ENCODE measurements at places on chromosomes 16 and 17.
A peak's percentile ranks its signal among the peaks of the same experiment; 100 is the strongest.

GRCh38 chr17:58279016-58279711 is 1.6 kb downstream of the MPO start:
- no peak for DNase-seq

DNA sequence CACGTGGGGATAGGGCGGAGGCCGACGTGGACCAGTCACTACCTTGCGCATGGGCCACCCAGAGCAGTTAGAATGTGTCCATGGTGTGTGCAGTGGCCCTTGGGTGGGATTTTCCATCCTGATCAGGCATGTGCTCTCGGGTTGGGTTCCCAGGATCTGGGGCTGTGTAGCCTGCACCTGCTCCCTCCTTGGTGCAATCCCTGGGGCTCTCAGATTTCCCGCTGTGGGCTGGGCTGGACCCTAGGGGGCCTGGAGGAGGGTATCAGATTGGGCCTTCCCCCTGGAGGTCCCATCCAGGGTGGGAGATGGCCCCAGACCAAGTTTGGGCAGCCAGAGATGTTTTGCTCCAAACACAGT is 1.3 kb downstream of the SMTNL2 start:
- no peak for DNase-seq

DNA sequence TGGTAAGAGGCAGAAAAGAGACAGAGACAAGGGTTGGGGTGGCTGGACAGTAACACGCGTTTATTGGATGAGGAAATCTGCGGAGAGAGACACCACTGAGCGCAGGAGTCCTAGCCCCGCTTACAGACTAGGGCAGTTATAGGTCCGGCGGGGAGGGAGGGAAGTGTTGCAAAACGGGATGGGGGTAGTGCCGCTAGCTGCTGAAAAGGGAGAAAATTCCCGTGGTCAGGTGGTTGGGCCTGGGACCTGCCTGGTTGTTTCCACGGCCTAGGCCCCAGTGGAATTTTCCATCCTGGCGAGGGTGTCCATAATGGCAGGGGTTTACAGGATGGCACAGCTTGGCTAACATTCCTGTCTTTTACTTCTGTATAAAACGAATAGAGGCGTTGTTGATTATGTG is 5.5 kb upstream of the CPHXL2 start:
- no peak for DNase-seq

DNA sequence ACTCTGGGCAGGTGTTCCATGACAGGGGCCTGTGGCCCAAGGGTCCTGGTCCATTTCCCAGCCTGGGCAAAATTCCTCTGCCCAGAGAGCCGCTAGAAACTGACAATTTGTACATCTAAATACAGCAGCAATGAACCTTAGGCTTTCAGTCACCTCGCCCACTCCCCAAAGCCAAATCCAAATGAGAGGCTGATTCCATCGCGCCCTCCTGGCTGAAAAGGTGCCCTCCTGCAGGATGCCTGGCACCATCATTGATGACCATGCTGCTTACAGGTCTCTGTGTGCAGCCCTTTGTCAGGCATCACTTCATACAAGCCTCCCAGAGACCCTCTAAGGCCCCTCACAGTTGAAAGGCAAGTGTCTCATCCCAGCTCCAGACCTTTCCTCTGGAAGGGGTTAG is 114.7 kb downstream of the C16orf78 start:
- no peak for DNase-seq

DNA sequence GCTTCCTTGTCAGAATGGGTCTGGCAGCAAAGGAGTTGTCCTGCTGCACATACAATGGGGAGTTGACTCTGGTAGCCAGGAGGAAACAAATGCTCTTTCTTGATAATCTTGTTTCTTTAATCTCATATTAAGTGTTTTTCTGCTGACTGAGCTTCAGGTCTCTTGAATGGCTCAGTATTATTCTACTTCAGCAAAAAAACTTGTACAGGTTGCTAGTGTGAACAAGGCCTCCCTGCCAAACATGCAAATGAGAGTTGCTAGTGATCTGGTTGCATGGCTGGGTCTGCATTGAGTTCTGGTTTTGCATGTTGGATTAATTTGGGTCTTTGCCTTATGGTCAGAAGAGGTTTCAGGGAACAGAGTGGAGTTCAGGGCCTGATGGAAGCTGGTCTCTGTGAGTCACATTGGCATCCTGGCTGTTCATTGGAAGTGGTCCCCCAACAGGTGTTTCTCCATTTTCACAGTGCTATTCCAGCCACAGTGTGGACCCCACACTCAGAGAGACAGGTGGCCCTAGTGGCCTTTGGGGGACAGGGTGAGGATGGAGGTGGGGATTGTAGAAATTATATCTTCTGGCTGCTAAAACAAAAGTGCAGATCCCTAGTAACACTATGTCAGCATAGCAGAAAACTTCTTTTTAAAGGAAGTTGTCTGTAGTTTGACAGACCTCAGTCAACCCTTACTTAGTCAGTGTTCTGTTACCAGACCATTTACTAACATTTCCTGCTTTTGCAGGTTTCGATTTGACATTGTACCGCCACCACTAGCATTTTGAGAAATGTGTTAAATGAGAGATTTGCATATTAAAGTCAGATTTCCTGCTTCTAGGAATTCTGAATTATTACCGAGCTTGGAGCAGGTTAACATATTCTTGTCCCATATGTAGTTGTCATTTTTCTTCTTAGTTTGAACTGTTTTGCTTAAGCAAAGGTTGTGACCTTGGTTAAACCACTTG is 47.1 kb downstream of the EPN2 start:
- DNase-seq = no peak

- no peak for DNase-seq
These were observed 38.5 kb downstream of the CHD9 start for GRCh38 chr16:53093162-53093744.

- no peak for DNase-seq
These were observed 14.7 kb downstream of the TNS4 start for GRCh38 chr17:40486522-40487370.

GRCh38 chr16:29806099-29806579 is at the start of gene MAZ:
Gene MAZ (plus strand): TSS chr16:29806529. CDS start chr16:29806702, 173 bp downstream.
- DNase-seq = no peak

DNA sequence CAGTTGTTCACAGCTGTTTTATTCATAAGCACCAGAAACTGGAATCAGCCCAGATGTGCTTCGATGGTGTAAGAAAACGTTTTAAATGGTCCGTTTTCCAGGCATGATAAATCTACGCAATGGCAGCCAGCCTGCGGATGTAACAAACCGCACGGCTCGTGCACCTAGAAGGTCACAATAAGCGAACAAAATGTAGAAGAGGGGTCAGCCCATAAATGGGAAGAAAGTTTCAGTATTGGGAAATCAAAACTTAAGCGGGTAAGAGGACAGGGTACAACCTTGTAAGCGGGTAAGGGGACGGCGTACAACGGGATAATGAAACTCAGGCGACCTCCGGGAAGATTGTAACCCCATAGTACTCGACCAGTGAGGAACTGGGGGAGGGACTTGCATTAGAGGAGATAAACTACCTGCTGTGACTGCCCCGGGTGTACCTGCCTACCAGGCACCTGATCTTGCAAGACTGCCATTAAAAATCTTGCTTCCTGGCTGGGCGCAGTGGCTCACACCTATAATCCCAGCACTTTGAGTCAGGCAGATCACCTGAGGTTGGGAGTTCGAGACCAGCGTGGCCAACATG is 66.6 kb downstream of the ANKRD11 start:
- DNase-seq = no peak

DNA sequence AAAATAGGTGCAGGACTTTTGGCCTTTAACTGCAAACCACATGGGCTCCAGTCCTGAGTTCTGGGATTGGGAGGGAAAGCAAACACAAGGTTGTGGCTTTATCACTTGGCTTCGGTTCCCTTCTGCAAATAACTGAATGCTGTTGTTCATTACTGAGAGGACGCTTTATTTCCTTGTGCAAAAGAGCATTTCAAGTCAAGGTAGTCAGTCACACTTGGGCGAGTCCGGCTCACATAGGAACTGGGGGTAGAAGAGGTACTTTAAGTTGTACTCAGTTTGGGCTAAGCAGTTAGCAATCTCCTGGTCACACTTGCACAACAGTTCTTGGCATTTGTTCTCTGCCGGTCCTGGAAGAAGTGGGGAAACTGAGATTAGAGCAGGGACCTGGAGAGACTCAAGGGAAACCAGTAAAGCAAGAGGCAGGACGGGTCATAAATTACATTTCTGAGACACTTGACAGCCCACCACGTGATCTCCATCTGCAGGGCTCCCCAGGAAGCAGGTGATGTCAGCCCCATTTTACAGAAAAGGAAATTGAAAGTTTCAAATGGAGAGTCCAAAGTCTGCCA is 21.6 kb downstream of the PLA2G10 start:
- DNase-seq = no peak

- peak; percentile 22 for DNase-seq
These were observed 22.7 kb downstream of the CYB561 start for GRCh38 chr17:63423251-63423950.

DNA sequence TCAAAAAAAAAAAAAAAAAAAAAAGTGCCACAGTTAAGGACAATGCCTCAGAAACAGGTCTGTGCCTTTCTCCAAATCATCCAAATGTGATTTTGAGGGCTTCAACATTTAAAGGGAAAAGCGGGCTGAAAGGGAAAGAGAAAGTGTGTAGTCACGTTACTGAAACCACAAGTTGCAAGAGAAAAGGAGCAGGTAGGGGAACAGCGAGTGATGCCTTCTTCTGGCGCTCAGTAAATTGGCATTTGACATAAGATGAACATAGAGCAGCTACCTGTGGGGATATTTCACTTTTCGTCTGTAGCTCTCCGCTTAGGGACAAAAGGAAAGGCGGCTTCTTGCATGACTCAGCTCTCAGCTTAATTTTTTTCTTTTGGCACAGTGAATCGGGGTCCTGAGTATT is 11.1 kb downstream of the CMTM2 start:
- no peak for DNase-seq

DNA sequence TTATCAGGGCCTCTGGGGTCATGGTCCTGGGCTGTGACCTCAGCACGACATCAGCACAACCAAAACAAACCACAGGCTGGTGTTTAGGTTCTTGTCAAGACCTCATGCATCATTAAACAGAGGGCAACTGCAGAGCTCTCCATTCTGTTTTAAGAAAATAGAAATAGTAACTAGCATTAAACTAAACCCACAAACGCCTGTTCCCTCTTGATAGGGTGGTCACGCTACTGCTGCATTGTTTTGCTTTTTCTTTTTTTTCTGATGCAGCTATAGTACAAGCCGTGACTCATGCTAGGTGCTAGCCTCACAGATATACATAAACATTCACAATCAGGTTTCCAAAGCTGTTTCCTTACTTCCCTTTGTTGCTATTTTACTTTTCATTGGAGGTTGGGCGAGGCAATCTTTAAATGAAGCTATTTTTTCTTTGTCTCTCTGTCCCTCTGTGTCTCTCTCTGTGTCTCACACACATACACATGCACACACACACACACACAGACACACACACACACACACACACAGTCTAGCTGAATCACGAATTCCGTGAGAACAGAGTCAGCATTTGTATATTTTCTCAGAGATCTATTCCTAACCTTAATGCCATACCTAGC is 310.3 kb downstream of the CDH13 start:
- no peak for DNase-seq

DNA sequence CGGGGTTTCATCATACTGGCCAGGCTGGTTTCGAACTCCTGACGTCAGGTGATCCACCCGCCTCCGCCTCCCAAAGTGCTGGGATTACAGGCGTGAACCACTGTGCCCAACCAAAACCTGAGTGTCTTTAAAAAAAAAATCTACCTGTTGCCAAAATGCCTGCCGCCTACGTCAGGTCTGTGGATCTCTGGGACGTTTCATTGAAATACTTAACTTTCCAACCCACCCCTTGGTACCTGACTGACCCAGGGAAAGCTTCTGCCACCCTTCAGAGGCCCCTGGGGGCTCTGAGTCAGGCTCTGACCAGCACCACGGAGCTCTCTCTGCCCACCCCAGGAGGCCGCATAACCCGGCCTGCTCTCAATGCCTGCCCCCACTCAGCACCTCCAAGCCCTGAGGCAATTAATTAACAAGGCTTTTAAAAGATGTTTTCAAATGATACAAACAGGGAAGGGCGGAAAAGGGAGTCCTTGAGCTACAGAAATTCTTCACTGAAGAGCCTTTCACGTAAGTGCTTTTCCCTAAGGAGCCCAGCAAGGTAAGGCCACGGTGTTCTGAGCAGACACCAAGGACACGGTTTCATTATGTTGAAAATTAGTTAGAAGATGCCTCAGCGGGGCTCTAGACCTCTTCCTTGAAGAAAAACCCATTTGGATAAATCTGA is 29.3 kb upstream of the GSG1L start:
- no peak for DNase-seq

- no peak for DNase-seq
These were observed 112.9 kb downstream of the METRNL start for GRCh38 chr17:83192161-83192788.

GRCh38 chr17:44205962-44206824 is 6.5 kb upstream of the ATXN7L3 start:
- DNase-seq = no peak

- DNase-seq = no peak
These were observed 3.5 kb downstream of the SRSF2 start for GRCh38 chr17:76733618-76733957.

DNA sequence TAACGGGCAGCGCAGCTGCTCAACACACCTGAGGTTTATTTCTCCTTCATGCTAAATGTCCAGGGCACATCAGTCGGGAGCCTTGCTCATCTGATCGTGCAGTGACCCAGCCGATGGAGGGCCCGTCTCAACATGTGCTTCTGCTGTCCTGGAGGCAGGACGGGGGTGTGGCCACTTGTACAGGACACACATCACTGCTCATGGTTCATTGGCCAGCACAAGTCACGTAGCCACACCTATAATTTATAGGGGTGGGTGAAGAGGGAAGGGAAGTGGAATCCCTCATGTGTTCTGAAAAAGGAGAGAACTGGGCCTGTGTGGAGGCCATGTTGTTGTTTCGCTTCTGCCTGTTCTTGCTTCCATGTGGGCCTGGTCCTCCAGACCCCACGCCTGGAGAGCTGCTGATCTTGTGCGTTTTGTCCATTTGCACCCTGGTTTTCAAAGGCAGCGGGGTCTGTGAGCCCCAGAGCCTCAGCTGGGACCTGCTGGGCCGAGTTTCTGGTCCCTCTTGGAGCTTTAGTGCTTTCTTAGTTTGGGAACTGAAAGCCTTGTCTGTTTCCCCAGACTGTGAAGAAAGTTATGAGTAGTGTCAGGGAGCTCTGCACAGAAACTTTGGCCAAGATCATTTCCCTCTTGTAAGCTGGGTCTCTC is 60.5 kb downstream of the CMIP start:
- no peak for DNase-seq

DNA sequence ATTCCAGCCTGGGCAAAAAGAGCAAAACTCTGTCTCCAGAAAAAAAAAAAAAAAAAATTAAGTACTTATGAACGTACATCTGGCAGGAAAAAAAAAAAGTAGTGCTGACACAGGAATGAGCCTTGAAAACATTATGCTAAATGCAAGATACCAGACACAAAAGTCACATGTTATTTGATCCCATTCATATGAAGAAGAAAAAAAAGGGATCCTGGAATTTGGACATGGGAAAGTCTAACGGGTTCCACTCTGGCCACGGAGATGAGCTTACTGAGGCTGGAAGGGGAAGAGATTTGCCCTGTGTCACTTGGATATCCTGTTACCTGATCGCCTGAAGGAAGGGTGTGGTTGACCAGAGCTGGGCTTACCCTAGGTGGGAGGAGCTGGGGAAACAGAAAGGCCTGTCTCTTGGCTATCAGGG is 251.9 kb downstream of the PARN start:
- no peak for DNase-seq

- no peak for DNase-seq
These were observed 20.4 kb upstream of the MRPS23 start for GRCh38 chr17:57870283-57870635.

Measured in vagina (tissue), 2 donors.